ENCODE measurements at places on chromosomes 4 and X.

GRCh38 chr4:150497612-150498011, 84.3 kb upstream of the MAB21L2 start:
- no peak for DNase-seq

- DNase-seq, result no peak
Observed at GRCh38 chr4:43379016-43379415, 486.5 kb downstream of the GRXCR1 start.

DNA sequence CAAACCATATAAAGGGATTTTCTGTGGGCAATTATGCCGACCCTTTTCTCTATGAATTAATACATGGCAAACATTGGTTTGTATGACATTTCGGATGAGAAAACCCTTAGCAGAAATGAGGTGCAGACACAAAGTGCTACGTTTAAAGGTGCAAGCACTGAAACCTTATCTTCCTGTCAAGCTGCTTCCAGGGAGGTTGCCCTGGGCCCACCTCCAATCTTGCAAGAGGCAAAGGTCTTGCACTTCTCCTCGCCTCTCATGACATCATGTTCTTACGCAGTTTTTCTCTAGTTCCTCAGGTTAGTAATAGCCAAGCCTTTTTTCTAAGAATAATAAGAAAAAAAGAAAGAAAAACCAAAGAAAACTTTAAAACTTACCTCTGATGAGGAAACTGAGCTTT, 220.1 kb downstream of the DHX15 start:
- DNase-seq, result no peak

DNA sequence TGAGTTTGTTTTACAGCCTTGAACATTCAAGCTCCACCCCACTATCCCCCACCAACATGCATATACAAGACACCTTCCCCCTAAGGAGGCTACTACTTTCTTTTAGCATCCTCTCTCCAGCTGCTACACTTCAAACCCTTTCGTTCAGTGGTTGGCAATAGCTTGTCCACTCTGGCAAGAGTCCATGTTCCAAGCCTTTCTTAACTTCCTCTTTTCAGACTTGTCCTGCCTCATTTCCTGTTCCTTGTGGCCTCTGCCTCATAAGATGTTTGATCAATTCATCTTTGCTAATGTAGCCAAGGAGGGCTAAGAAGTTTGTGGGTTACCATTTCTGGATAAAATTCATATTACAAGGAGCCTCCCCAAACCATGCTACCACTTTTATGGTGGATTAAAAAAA, 20.8 kb upstream of the ZCCHC12 start:
- DNase-seq, result no peak

GRCh38 chrX:127764674-127765073, 287.5 kb downstream of the ACTRT1 start:
- no peak for DNase-seq

- DNase-seq, result no peak
Observed at GRCh38 chr4:63556332-63556731, 852.9 kb downstream of the TECRL start.

GRCh38 chrX:106263817-106264216, 95.7 kb downstream of the PWWP3B start:
- DNase-seq, result no peak

- DNase-seq, result no peak
Observed at GRCh38 chr4:73429118-73429517, 6.9 kb upstream of the AFP start.

GRCh38 chr4:1880332-1880731, 9.1 kb downstream of the NSD2 start:
- no peak for DNase-seq

GRCh38 chr4:125266901-125267604, 47.7 kb upstream of the FAT4 start:
- DNase-seq, result no peak

DNA sequence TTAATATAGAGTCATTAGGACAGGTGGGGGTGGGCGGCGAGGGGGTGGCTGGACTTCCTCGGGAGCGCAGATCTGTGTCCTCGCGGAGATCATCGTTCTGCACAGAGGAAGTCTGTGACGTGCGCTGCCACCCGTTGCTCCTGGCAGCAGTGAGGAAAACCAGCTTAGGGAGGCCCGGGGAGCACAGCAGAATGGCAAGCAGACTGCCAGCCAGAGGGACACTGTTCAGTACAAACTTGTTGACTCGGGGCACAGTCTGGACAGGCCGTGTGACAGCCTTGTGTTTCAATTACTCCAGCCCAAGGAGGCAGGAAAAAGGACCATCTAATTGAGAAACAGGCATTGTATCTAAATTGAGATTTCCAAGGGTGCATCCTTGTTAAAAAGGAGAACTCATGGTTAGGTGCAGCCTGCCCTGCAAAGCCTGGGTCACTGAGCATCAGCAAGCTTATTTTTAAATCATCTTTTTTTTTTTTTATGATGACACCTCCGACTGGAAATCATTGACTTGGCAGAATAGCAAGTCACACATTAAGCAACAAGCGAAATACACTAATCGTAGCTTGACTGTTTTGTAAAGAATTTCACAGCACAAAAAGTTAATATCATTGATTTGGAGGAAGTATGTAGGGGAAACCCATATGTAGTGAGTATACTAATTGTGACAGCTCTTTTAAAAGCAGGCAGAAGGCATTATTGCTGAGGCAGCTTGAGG, 512.0 kb upstream of the FAT1 start:
- no peak for DNase-seq

GRCh38 chrX:16711893-16712547, 449 bp downstream of the CTPS2 start:
- DNase-seq, result peak; percentile 36

DNA sequence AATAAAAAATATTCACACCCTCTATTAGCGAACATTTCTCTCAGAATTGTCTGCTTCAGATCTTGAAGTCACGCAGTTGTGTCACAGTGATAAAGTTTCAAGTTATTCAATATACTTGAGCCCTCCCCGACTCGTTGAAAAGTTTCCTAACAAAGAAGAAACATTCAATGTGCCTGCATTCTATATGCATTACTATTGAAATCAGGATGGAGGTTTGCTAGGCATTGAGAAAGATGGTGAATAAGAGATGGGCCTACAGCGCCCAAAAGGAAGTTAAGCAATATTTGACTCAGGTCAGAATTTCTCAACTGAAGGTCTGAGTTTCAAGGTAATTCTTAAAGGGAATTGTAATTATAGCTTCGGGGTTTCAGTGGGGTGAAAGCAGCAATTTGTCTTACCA, 6.1 kb downstream of the TCEANC start:
- no peak for DNase-seq

- no peak for DNase-seq
Observed at GRCh38 chr4:5973486-5974220, 44.6 kb downstream of the C4orf50 start.

DNA sequence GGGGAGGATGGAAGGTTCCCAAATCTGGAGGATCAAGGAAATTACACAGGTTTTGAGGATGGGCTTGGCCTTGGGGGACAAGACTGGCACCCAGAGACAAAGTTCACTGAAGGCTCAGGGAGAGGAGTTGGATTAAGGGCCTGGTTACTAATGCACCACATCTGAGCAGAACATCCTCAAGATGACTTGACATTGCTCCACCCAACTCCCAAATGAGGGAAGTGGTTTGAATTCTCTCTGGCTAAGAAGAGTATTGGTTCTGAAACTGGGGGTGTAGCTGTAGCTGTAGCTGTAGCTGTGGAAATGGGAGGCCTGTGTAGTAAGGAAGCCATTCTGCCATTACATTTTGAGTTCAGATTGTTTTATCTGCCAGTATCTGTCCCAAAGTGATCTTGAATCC, 129.4 kb downstream of the RASL11B start:
- DNase-seq, result no peak

- DNase-seq, result no peak
Observed at GRCh38 chr4:90142081-90142480, 14.9 kb downstream of the CCSER1 start.

DNA sequence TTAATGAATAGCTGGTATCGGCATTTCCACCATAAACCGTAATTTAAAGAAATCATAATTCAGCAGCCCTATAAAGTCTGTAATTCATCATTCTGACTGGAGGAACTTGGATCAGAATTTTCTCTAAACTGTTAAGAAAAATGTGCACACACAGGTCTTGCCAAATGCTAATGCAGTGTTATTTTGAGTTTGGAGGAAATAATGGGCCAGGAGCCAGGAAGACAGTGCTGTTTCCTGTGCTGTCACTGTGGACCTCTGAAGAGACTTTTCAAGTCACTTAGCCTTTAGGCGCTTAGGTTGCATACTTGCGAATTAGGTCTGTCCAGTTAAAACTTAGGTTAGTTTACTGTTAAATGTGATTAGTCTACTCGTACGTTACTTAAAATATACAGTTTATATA, 137.5 kb upstream of the ANXA3 start:
- DNase-seq, result no peak

DNA sequence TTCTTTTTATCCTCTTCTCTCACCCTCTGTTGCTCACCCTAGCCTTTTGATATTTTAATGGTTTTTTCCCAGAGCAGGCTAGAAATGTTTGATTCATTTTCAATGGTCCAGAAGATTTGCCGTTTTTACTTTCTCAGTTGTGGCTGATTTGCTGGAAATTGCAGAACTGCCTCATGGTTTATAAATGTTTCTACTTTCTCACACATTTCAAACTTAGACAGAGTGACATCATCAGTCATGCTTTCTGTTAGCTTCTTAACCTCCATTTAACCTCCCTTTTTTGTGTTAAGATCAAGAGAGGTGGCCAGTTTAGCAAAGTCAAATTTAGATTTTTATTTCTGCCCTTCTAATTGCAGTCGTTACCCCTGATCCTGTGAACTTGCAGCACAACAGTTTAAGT, 8.7 kb downstream of the RXFP1 start:
- no peak for DNase-seq

- no peak for DNase-seq
Observed at GRCh38 chrX:13903405-13903804, 86.5 kb upstream of the GPM6B start.

GRCh38 chr4:171588764-171589163, 224.4 kb upstream of the GALNTL6 start:
- DNase-seq, result no peak

DNA sequence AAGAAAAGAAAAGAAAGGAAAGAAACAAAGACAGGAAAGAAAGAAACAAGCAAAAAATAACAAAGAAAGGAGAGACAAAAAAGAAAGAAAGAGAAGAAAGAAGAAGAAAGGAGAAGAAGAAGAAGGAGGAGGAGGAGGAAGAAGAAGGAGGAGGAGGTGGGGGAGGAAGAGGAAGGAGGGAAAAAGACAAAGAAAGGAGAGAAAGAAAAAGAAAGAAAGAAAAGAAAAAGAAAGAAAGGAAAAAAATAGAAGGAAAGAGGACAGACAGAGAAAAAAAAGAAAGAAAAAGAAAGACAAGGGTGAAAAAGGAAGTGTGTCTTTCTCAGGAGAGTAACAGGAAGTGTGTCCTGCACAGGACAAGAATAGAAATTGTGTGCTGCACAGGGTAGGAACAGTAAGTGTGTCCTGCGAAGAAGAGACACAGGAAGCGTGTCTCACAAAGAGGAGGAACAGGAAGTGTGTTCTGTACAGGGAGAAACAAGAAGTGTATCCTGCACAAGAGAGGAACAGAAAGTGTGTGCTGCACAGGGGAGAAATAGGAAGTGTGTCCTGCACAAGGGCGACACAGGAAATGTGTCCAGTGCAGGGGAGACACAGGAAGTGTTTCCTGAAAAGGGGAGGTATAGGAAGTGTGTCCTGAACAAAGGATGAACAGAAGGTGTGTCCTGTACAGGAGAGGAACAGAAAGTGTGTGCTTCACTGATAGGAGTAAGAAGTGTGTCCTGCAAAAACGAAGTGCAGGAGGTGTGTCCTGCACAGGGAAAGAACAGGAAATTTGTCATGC, 101.2 kb downstream of the ARSF start:
- DNase-seq, result no peak

DNA sequence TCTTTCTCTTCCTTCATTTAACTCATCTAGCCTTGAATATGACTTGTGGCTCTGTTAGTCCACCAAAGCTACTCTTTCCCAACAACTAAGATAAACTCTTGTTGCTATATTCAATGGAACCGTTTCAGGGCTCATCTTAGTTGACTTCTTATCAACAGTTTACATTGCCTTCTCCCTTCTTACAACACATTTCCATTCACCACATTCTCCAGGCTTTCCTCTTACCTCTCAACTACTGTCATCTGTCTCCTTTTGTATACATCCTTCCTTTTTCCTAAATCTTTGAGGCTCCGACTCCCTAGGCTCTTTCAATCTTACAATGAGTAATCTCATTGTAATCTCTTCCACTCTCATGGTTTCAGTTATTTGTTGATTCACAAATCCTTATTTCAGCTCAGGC, 58.5 kb downstream of the NCAPG start:
- no peak for DNase-seq

DNA sequence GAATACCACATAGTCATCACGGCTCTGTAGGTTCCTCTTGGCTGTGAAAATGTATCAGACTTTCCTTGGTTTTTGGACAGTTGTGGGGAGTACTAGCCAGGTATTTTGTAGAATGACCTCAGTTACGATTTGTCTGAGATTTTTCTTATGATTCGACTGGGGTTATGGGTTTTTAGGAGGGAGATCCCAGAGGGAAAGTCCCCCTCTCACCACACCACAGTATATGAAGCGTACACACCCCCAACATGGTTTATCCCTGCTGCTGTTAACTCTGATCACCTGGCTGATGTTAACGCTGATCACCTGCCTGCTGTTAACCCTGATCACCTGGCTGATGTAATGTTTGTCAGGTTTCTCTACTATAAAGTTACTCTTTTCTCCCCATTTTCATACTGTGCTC, 72.6 kb downstream of the ANAPC4 start:
- DNase-seq, result no peak

DNA sequence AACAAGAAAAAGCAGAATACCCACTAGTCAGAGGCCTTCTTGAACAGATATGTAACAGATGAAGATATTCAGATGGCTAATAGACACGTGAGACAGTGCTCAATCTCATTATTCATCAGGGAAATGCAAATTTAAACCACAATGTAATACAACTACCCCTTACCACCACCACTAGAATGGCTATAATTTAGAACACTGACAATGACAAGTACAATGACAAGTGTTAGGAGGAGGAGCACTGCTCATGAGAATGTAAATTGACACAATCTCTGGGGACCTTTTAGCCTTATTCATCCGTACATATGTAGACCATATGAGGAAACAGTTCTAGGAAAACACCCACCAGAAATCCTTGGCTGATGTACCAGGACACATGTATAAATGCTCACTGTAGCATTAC, 13.1 kb downstream of the ZNF81 start:
- DNase-seq, result no peak

- no peak for DNase-seq
Observed at GRCh38 chr4:85151786-85152185, 185.3 kb upstream of the WDFY3 start.

- DNase-seq, result no peak
Observed at GRCh38 chr4:106264331-106264728, 51.7 kb downstream of the TBCK start.

GRCh38 chr4:113179996-113180395, 130.5 kb downstream of the ANK2 start:
- no peak for DNase-seq

DNA sequence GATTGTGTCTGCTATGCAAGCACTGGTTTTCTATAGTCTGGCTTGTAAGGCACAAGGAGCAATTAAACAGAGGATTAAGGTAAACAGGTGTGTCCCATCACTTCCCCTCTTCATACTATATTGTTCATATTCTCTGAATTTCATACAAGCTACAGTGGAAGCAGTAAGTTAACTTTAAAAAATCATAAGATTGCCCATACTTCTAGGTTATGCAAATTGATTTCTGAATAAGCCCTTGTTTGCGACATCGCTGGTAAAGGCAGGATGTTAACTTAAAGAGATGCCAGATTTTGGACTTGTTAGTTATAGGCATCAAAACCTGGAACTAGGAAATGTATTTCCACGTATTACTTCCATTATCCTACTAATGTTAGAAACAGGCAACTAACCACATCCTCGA, 1.0 kb upstream of the TMEM131L start:
- DNase-seq, result no peak

- no peak for DNase-seq
Observed at GRCh38 chr4:98744372-98745150, 86.2 kb upstream of the TSPAN5 start.

All from left hindlimb (tissue), 1 donor.